Parietal lobe (tissue), 2 donors: ENCODE measurements at places on chromosomes 7 and 10. TPM values are rescaled to one million over a fixed set of nuclear protein-coding genes. Genes with fewer than 3 reads are reported as not detected.

ASB10 gene
- not detected for total RNA-seq

CCDC126 gene
- 37.2 TPM for total RNA-seq

LLCFC1 gene
- total RNA-seq: not detected

RBM20 gene
- 2.5 TPM for total RNA-seq

SPDYE2 gene
- total RNA-seq: not detected
